NCI-H1930 (cell line): ENCODE measurements at places on chromosomes 1 and 21.
A peak's percentile ranks its signal among the peaks of the same experiment; 100 is the strongest.

DNA sequence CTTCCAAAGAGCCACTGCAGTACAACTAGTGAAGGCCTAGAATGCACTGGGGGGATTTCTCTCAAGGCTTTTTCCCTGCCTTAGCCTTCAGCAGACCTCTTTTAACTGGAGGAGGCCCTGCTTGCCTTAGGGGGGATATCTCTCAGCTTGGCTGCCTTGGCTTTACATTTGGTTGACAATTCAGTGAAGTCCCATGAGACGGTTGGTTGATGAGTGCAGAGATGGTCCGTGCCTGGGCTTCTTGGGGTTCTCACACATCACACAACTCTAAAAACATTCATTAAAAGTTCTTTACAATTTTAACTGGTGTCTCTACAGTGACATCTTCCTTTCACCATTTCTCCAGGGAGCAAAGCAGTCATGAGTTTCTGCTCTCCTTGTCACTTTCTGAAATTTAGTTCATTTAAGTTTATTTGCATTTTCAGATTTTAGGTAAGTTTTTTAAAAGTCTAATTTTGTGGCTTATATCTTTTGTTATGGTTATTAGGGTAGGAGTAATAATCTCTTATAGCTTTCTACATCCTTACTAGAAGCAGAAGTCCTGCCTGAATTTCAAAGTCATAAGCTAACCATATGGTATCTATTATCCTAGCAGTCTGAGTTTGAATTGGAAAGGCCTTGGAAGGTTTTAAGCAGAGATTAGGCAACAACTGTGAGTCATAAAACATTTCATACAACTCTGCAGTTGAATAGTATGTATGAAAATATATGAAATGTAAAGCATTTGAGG, 487.6 kb downstream of the DPYD start:
- DNase-seq = no peak

- no peak for DNase-seq
These were observed 882 bp upstream of the FCAMR start for GRCh38 chr1:206971029-206971655.

GRCh38 chr1:234841710-234842231, 231.8 kb upstream of the IRF2BP2 start:
- no peak for DNase-seq

DNA sequence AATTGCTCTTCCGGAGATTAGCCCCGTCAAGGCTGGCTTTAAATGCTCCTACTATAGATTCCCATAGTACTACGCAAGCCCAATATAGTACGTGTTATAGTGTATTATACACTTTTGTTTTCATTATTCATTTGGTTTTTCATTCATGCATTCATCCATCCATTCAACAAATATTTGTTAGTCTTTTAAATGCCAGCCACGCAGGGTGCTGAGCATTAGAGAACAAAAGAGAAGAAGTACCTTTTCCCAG, 513 bp upstream of the RAB3GAP2 start:
- DNase-seq = no peak

- DNase-seq = no peak
These were observed 60.0 kb downstream of the FAM163A start for GRCh38 chr1:179803104-179803503.

DNA sequence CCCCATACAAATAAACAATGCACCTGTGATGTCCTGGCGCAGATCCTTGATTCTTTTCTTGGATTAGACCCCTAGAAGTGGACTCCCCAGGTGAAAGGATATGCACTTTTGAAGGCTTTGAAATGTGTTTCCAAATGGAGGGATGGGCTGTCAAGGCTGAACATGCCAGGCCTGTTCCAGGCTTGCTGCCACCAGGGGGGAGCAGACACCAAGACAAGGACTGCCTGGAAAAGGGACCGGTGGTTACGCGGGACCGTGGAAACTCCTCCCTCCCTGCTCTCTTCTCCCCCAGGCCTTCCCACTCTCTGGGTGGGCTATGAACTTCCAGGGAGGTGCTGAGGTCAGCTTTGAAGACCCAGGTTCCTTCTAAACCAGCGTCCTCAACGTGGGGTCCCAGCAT, 12.7 kb downstream of the C1QB start:
- DNase-seq = peak; percentile 20

DNA sequence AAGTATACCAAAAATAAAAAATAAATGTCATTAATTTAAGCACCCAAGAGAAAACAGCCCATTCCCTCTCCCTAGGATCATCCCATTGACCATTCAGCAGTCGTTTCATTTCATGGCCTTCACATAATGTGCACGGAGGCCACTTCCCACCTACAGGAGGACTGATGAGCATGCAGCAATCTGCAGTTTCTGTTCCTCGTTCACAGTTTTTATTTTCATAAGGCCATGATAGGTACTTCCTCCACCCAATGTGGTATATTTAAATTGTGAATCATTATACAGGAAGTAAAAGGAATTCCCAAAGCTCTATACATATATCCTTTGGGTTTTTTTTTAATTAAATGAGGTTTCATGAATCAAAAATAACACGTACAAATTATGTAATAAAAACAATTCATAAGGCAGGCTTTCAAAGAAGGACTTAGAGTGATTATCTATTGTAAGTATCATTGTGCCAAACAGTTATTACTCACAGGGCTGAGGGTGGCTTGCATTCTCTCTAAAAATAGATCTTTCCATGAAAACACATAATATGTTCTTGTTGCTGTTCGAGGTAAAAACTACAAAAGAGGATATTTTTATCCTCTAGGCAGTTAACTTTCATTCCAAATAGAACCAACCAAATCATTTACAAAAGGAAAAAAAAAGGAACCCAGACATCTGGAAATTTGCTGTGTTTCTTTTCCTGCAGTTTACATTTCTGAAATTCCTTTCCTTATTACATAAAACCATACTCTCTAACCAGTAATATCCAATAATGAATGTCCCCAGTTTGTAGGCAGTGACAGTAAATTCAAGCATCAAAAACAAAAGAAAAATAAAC, 27.5 kb upstream of the SLC44A3 start:
- no peak for DNase-seq

- no peak for DNase-seq
These were observed 688.6 kb upstream of the ADGRL4 start for GRCh38 chr1:79695138-79695537.

DNA sequence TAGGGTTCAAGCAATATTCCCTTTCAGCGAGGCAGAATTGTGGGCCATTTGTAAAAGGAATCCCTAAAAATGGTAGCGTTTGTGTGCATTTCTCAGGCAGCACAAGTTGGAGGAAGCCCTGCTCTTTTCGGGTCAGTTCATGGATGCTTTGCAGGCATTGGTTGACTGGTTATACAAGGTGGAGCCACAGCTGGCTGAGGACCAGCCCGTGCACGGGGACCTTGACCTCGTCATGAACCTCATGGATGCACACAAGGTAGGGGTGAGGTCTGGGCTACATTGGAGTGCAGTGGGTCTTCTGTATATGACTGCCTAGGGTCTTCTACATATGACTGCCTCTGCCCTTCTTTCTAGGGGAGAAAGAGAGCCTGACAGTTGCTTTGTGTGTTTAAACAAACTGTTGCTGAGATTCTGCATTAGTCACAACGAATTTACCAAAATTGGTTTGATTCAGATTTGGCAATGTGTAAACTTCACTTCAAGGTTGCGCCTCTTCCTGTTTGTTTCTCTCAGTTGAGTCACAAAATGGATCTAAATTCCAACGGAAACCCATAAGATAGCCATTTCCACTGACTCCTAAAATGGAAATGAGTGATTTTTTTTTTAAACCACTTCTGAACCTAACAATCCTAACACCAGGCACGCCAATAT, 40.4 kb upstream of the BMP8A start:
- DNase-seq = no peak

GRCh38 chr1:234932106-234932505, 196.5 kb downstream of the TOMM20 start:
- no peak for DNase-seq

DNA sequence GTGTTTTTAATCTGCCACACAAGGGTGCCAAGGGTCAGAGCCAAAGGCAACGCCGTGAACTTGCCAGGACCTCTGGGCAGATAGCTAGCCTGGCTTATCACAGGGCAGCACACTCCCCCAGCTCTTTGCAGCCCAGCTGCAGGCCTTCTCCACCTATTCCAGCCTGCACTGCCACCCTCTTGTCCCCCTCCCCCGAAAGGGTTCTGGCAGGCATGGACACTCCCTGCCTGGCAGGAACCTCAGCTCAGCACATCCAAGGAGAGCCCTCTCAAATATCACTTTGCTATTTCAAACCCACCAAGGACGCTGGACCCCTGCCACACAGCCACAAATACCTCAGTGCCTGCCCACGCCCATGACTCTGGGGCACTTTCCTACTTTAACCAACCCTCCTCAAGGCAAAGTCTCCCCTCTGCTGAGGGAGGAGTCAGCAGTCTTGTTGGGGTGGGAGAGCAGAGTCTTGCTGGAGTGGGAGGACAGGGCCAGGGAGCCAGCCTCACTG, 9.1 kb downstream of the SSBP3 start:
- DNase-seq = no peak

GRCh38 chr1:112699425-112700144, 7.3 kb downstream of the RHOC start:
- no peak for DNase-seq

GRCh38 chr21:20971296-20971921, 26.8 kb upstream of the NCAM2 start:
- DNase-seq = no peak

DNA sequence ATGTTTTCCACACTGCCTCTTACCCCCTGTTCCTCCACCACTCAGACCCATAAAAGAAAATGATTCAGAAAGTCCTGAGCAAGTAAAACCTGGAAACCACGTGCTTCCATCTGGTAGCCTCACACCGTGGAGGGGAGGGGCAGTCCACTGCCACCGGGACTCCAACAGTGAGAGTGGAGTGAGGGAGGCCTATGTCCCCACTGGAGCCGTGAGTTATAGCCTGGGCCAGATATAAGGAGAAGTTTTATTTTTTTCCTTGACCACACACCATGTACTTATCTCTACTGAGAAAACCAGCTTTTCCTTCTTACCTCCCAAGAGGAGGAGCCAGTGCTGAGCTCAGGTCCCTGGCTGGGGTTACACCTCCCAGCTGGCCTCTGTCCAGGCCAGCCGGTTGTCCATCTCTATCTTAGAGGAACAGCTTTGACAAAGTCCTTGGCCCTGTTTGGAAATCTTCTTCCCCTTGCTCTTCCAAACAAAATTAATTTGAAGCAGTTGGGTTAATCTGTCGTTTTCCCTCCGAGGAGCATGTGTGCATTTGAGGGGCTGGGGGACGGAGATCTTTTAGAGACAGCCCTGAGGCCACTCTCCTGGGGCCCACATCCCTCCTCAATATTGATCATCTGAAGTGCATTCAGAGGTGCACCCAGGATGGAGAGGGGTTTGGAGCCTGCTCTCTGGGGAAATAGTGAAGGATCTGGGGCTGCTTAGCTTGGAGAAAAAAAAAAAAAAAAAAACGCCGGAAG, 49.1 kb upstream of the SERBP1 start:
- no peak for DNase-seq

- DNase-seq = no peak
These were observed 5.3 kb downstream of the DVL1 start for GRCh38 chr1:1343811-1344421.

DNA sequence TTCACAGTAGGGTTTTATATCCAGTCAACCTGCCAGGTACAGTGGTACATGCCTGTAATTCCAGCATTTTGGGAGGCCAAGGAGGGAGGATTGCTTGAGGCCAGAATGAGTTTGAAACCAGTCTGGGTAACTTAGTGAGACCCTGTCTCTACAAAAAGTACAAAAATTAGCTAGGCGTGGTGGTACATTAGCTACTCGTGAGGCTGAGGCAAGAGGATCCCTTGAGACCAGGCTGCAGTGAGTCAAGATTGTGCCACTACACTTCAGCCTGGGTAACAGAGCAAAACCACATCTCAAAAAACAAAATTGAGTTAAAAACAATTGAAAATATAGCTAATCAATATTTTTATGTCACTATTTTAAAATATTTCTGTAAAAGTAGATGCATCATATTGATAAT, 33.2 kb downstream of the DDI2 start:
- DNase-seq = no peak

DNA sequence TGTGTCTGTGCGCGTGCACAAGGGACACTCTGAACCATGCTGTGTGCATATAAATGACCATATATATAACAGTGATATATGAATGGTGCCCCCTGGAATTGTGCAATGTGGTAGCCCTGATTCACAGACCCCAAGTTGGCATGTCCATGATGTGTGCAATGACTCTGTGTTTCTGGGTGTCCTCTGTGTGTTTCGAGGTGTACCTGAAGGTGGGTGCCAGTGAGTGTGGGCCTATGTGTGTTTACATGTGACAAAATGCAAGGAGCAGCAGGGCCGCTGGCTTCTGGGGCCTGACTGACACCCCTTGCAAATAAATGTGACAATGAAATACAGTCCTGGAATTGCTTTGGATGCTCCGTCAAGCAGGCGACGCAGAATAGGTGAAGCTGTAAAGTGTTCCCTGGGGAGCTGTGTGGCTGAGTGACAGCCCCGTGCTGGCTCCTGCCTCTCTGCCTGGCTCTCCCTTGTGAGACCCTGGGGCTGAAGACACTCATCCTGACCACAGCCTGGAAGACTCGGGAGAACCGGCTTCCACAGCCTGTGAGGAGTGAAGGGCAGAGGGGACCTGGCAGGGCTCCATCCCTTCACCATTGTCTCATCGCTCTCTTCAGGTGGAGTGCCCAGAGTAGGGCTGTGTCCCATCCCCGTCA, 38.2 kb upstream of the CSF3R start:
- no peak for DNase-seq

- DNase-seq = no peak
These were observed 17.6 kb upstream of the CLIC4 start for GRCh38 chr1:24727501-24728216.

- DNase-seq = no peak
These were observed 19.0 kb downstream of the GART start for GRCh38 chr21:33522953-33523349.

- no peak for DNase-seq
These were observed 44.0 kb downstream of the OR10J1 start for GRCh38 chr1:159483501-159483900.

- DNase-seq = no peak
These were observed 704.9 kb upstream of the CHRM3 start for GRCh38 chr1:238681451-238681850.
